ENCODE measurements at places on chromosomes 16 and 17.

DNA sequence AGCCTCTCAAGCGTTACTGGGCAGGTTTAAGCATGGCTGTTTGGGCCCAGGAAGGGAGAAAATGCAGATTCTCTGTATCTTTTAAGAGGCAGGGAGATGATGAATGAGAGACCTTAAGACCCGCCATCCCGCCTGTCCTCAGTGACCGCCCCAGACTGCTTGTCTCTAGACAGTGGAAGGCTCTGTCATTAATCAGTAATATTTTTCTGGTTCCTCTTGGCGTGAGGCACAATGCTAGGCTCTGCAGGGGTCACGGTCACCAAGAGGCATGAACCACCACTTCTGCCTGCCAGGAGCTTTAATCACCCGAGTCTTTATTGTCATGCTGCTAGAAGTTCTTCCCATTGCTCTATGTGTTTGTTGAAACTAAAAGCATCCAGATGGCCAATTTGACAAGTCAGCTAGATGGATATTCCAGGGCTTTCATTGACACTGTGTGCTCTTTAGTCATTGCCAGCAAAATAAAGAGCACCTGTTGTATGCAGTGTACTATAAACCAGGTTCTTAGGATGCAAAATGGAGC, 3.2 kb downstream of the SLC6A2 start:
- no peak for DNase-seq

- DNase-seq, result no peak
Measured at GRCh38 chr17:80026359-80027042, 9.2 kb downstream of the TBC1D16 start.

DNA sequence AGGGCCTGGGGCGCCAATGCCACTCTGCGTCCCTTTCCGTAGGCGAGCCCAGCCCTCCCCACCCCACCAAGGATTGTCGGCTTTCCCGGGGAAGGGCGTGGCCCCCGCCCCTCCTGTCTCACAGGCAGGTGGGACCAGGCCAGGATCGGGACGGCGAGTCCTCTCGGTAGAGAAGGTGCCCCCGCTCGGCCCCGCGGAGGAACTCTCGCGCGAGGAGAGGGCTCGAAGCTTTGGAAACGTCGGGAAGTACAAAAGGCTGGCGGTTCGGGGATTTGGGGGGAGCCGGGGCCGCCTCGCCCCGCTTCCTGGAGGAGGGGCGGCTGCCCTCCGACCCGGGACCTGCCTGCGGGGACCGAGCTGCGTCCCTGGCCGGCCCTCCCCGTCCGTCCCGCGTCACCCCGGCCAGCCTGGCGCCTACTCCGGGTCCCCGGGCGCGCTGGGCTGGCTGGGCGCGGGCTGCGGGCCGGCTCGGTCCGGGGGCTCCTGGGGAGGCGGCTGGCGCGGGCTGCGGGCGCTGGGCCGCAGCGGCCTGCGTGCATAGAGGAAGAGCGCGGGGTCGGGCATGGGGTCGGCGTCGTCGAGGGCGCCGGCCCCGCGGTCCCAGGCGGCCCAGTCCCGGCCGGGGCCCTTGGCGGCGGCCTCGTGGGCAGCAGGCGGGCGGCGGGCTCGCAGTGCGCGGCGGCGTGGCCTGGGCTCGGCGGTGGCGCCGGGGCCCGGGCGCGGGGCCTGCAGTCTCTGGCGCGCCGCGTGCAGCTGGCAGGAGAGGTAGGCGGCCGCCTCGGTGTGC, 12.6 kb upstream of the CLUH start:
- DNase-seq, result no peak

DNA sequence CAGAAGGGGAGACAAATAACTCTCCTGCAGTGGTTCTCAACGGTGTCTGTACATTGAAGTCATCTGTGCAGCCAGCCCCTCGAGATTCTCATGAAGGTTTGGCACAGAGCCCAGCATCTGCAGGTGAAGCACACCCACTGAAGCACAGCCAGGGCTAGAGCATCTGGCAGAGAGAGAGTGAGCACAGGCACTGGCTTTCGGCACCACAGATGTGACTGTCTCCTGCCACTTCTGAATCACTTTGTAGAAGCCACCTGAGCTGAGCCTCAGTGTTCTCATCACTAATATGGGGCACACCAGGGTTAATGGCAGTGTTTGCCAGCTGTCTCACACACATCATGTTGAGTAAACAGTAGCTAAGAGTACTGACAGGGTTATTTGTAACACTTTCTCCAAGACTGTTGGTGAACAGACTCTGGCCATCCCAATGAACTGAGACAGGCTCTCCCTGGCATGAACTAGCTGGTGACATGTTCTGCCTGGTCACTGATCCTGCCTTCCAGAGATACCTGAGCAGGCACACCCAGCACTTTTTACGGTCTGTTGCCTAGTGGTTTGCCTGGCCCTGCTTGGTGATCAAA, 10.9 kb downstream of the HSPB9 start:
- DNase-seq, result peak; percentile 64

DNA sequence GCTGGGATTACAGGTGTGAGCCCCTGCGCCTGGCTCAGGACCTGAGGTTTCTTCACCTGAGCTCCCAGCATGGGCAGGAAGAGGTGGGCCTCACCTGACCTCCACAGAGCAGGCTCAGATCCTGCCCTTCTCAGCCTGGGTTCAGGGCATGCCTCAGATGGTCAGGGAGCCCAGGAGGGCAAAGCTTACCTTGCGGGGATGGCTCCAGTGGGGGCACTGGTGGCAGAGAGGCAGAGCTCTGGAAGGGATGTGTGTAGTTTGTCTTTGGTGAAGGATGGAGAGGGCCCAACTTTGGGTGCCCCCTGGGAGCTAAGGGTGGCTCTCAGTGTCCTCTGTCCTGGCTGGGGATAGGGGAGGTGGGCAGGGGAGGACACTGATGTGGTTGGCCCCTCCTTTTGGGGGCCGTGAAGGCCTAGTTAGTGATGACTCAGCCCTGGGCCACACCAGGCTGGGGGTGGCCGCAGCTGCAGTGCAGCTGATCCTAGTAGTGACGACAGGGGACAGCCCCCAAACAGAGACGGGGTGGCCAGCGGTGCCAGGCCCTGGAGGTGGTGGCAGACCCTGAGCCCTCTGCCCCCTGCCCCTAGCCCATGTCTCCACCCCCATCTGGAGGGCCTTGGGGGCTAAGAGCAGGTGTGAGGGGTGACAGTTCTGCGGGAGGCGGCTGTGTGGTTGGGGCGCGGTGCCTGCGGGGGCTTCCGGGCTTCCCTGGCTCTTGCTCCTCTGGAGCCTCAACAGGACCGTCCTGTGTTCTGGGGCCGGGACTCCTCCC, 5.8 kb downstream of the NHERF2 start:
- no peak for DNase-seq

DNA sequence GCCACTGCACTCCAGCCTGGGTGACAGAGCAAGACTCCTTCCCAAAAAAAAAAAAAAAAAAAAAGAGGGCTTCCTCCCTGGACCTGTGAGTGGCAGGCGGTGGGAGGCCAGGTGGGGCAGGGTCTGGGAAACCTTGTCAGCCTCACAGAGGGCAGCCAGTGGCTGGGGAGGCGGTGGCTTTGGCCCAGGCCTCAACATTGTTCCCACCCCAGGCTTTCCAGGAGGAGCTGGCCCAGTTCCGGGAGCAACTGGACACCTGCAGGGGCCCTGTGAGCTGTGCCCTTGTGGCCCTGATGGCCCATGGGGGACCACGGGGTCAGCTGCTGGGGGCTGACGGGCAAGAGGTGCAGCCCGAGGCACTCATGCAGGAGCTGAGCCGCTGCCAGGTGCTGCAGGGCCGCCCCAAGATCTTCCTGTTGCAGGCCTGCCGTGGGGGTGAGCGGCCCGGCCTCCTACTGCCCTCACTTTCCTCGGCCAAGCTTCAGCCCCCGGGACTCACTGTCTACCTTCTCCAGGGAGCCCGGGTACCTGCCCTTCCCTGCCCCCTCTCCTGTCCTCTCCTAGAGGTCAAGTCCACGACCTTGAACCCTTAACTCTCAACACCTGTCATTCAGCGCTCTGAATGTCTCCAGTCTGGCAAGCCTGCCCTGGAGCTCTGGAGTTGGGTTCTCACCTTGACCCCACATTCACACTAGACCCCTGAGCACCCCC, 12.4 kb downstream of the ZNF213 start:
- no peak for DNase-seq

- DNase-seq, result no peak
Measured at GRCh38 chr16:22672830-22673210, 141.1 kb upstream of the HS3ST2 start.

DNA sequence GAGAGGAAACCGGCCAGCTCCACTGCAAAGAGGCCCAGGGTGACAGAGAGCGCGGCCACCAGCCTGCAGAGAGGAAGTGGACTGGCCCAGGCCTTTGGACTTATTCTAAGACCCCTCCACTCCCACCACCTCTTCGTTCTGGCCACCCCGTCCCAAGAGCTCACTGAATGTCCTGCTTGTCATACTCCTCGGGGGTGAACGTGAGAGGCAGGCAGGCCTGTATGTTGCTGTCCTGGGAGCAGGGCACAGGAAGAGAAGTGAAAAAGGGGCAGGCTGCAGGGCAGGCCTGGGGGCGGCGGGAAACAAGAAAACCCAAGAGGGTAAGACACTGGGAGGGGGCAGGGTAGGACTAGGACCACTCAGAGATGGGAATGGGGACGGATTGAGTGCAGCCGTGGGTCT, 384 bp downstream of the TMEM107 start:
- no peak for DNase-seq

DNA sequence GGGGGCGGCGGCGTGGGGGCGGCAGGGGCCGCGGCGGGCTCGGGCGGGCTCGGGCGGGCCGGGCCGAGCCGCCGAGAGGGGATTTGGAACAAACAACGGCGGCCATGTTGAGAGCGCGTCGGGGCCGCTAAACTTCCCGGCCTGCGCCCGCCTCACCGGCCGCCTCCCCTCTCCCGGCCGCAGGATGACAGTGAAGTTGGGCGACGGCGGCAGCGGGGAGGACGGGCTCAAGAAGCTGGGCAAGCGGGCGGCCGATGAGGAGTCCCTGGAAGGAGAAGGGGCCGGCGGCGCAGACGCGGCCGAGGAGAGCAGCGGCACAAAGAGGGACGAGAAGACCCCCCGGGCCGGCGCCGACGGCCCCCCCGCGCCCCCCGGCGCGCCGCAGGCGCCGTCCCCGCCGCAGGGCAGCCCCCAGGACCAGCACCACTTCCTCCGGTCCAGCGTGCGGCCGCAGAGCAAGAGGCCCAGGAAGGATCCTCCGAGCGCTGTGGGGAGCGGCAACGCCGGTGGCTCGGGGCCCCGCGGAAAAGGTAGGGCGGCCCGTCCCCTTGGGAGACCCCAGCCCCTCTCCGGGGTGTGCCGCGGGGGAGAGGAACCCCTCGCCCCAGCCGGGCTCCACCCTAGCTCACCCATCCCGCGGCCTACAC, 2.4 kb downstream of the CRAMP1 start:
- peak; percentile 5 for DNase-seq

GRCh38 chr17:40516581-40517285, 15.3 kb upstream of the TNS4 start:
- peak; percentile 69 for DNase-seq

DNA sequence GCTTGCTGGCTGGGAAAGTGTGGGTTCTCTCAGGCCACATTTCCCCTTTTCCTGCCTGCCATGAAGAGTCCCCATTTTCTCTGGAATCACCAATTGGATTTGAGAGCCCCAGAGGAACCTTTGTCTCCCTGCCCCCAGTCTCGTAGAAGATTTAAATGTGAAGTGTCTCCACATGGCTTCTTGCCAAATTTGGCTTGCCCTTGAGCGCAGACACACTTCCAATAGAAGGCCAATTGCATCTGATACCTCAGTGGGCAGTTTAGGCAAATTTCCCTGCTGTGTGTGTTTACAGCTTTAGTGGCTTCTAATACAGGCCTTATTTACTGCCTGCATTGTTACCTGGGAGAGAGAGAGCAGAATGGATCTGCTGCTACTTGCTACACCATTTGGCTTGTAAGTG, 29.7 kb downstream of the CDK5R1 start:
- DNase-seq, result no peak

GRCh38 chr16:53482123-53482522, 20.9 kb downstream of the AKTIP start:
- DNase-seq, result no peak

- DNase-seq, result no peak
Measured at GRCh38 chr16:10502776-10503175, 77.6 kb downstream of the EMP2 start.

DNA sequence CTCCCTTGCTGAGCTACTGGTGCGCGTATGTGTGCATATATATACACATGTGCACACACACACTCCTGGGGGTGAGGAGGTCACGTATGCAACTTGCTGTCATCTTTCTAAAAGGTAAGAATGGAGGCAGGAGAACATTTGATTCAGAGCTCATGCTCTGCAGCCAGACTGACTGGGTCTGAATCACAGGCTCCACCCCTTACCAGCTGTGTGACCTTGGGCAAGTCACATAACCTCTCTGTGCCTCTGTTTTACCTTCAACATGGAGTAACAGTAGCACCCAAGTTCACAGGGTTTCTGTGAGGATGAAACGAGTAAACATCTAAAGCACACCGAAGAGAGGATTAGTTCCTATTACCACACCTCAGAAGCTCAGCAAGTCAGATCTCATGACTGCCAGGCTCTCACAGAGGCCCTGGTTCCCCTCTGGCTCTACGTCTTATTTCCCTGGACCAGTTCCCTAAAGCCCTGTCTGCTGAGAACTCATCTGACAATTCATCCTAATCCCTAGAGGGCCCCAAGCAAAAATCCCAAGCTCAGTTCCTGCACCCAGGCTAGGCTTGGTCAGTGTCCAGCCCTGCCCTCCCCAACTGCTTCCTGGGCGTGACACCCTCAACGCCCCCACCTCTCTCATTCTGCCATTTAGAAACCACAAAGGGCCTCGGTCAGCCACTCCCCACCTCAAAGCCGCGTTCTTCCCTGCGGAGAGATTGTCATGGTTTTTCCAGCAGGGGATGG, 28.7 kb downstream of the ABR start:
- DNase-seq, result no peak

GRCh38 chr16:89593841-89594240, 18.3 kb downstream of the CPNE7 start:
- DNase-seq, result peak; percentile 54

DNA sequence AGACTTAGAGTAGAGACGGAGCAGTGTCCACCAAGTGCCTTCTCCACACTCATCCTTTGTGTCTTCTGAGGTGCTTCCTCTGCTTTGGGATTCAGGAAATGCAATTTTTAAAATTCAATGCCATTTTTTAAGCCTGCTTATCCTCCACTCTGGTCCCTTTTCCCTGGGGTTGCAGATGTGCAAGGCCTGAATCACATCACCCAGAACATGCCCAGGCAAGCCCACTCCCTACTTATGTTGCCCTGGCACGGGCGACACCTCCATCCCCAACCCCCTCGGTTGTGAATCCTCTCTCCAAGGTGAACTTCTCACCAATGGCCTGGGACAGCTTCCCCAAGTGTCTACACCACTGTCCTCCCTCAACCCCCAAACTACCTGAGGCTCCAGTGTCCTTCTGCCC, 116.2 kb downstream of the C17orf67 start:
- no peak for DNase-seq

- no peak for DNase-seq
Measured at GRCh38 chr16:85391175-85391707, 221.9 kb upstream of the GSE1 start.

GRCh38 chr17:57268181-57268580, 11.9 kb downstream of the MSI2 start:
- DNase-seq, result no peak

- peak; percentile 11 for DNase-seq
Measured at GRCh38 chr17:30476726-30477082, 504 bp upstream of the GOSR1 start.

DNA sequence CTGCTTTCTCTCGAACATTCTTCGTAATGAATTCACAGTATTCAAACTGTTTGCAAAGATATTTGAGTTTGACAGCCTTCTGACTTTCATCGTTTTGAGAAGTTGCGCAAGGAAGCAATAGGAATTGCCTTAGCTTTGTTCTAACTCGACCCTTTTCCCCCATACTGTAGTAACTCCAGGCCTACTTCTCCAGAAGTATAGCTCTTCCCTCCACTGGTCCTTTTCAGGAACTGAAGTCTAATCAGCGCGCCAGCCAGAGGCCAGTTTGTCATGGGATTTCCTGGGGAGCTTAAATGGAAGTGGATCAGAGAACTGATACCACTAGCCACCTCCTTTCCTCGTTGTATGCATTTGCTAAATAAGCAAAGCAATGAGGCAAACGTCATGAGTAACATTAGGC, 27.9 kb downstream of the CDR2 start:
- DNase-seq, result no peak

Data from CD8-positive, alpha-beta T cell (primary cell).